ENCODE measurements at places on chromosomes 16 and 17.

GRCh38 chr16:23072084-23072599 is 77.1 kb downstream of the USP31 start:
- no peak for DNase-seq

- no peak for DNase-seq
Measured at GRCh38 chr16:56382459-56382858, 42.9 kb downstream of the AMFR start.

- no peak for DNase-seq
Measured at GRCh38 chr16:48137822-48138221, 18.0 kb downstream of the ABCC12 start.

GRCh38 chr16:70737377-70738082 is 51.7 kb upstream of the MTSS2 start:
- peak; percentile 74 for DNase-seq

DNA sequence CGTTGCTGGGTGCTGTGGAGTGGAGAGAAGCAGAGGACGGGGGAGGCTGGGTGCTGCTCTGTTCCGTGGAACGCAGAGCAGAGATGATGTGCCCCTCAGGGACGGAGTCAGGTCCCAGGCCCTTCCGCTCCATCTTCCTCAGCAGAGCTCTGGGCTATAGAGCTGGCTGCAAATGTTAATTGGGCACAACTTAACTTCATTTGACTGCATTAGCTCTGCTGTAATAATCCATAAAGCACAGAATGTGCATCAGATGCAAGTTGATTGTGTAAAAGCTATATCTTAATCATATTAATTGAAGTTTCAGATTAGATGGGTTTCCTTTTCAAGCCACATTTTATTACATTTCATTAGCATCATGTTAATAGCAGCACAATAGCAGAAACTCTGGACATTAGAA is 212.6 kb downstream of the ABCC12 start:
- DNase-seq: no peak

GRCh38 chr17:6666077-6666521 is 14.5 kb downstream of the C17orf100 start:
- no peak for DNase-seq

DNA sequence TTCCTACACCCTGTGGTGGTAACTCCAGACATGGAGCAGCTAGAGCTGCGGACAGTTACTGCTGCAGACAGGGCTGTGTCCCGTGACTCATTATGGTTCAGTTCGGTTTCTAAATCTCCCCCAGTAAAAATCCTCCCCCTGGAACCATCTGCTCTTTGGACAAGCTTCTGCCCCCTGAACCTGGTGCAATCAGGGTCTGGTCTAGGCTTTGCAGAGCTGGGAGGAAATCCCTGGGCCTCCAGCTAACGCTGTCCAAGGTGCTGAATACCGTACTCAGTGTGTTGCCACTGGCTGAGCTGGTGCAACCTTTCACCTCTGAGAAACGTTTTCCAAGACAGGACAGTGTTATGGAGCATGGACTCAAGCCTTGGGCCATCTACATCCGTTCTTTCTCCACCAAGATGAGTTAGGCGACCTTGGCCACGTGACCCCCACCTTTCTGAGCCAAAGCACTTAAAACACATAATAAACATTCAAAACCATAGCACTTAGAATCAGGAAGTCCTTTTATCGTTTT is 142.0 kb downstream of the CPPED1 start:
- no peak for DNase-seq

- DNase-seq: no peak
Measured at GRCh38 chr16:27048316-27048715, 18.4 kb upstream of the C16orf82 start.

DNA sequence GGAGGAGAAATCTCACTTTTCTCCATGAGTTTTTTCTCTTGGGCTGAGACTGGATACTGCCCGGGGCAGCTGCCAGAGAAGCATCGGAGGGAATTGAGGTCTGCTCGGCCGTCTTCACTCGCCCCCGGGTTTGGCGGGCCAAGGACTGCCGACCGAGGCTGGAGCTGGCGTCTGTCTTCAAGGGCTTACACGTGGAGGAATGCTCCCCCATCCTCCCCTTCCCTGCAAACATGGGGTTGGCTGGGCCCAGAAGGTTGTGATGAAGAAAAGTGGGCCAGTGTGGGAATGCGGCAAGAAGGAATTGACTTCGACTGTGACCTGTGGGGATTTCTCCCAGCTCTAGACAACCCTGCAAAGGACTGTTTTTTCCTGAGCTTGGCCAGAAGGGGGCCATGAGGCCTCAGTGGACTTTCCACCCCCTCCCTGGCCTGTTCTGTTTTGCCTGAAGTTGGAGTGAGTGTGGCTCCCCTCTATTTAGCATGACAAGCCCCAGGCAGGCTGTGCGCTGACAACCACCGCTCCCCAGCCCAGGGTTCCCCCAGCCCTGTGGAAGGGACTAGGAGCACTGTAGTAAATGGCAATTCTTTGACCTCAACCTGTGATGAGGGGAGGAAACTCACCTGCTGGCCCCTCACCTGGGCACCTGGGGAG is 19.1 kb downstream of the NGFR start:
- no peak for DNase-seq

GRCh38 chr16:30354423-30355143 is 525 bp downstream of the CD2BP2 start:
- no peak for DNase-seq

DNA sequence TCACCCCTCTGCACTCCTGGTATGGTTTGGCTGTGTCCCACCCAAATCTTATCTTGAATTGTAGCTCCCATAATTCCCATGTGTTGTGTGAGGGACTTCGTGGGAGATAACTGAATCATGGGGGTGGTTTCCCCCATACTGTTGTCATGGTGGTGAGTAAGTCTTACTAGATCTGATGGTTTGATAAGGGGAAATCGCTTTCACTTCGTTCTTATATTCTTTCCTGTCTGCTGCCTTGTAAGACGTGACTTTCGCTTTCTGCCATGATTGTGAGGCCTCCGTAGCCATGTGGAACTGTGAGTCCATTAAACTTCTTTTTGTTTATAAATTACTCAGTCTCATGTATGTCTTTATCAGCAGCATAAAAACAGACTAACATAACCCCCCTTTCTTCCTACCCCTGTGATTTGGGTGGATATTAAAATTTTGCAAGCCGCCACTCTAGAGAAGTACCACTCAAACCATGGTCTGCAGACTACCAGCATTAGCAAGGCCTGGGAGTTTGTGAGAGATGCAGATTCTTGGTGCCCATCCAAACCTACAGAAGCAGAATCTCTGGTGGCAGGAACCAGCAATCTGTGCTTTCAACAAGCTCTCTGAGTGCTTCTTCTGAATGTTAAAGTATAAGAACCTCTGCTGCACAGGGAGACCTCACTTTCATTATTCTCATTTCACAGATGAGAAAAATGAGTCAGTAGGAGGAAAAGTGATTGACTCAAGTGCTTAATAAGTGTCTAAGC is 999.5 kb upstream of the EEF2KMT start:
- DNase-seq: no peak

GRCh38 chr17:75720656-75721462 is at the start of gene ITGB4:
Gene ITGB4, plus strand, starts transcription at chr17:75721459. Its CDS starts 3,245 bp downstream, at chr17:75724704.
- DNase-seq: peak; percentile 24

- no peak for DNase-seq
Measured at GRCh38 chr17:19900809-19901208, 33.1 kb upstream of the ULK2 start.

GRCh38 chr16:3580251-3580651 is 3.0 kb upstream of the NLRC3 start:
- no peak for DNase-seq

- DNase-seq: no peak
Measured at GRCh38 chr17:1898872-1899271, 69.1 kb downstream of the RPA1 start.

DNA sequence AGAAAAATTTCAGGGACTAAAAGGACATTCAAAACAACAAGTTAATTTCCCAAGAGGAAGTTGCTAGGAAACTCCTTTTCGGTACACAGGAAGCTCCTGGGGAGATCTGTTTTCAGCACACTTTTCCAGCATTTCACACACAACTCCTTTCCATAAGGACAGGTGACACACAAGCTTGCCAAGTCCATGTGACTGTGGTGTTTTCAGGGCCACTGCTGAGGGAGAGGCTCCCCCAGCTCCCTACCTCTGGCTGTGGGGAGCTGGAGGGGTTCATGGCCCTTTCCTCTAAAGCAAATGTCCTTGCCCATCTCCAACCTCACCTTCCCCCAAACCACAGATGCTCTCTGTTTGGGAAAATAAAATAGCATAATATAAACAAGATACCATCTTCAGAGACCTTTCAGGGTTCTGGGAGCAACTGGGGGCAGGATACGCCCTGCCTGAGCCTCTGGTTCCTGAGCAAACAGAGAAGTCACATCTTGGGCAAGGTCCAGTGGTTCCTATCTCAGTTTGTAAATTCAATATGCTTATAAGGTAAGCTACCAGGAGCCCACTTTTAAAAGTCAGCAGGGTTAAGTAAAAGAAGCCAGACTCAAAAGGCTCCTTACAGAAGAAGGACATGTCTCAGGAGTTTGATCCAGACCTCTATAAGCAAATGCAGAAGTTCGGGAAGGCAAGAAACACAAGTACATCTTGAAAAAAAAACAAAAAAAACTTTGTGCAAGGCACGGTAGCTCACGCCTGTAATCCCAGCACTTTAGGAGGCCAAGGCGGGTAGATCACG is 3.0 kb downstream of the PDZD9 start:
- DNase-seq: no peak

- no peak for DNase-seq
Measured at GRCh38 chr16:87582216-87582965, 19.9 kb upstream of the JPH3 start.

- no peak for DNase-seq
Measured at GRCh38 chr16:54175552-54176375, 110.8 kb downstream of the IRX3 start.

Measured in stimulated activated CD8-positive, alpha-beta memory T cell treated with anti-CD3 and anti-CD28 coated beads, Interleukin-4, amount 100 ng/mL, for 24 hours (primary cell).